ENCODE measurements at places on chromosomes 1 and 21.

DNA sequence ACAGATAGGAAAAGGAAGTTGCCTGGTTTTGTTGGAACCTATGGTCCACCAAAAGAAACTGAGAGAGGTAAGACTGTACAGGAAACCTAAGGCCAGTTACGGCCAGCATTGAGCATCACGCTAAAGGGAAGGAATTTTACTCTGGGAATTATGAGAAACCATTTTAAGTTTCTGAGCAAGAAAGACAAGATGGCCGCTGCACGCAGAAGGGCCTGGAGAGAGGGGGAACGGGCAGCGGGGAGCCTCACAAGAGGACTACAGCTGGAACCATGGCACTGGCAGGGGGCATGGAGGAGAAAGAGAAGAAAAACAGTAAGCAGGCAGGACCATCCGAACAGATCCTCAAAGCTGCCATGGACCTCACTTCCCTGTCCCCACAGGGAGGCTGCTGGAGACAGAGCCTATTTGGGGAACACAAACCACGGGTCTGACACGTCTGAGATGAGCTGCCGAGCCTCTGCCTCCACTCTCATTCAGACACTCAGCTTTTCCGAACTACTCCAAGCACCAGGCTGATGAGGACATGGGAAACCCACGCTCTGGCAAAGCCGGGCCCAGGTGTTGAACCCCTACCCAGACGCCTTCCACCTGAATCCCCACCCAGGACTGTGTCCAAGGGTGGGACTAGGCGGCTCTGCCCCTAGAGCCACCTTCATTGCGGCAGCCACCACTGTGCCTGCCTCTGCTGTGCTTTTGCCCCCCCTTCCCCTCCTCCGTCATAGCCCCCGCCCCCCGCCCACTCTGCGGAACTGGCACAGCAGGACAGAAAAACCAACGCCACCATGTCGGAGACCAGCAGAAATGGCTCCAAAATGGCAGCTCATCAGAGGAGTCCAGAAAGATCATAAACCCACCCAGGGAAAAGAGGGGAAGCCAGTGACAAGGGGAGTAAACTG, 69.0 kb downstream of the CD46 start:
- no peak for DNase-seq

GRCh38 chr21:30305136-30305535, 15.0 kb downstream of the KRTAP26-1 start:
- no peak for DNase-seq

DNA sequence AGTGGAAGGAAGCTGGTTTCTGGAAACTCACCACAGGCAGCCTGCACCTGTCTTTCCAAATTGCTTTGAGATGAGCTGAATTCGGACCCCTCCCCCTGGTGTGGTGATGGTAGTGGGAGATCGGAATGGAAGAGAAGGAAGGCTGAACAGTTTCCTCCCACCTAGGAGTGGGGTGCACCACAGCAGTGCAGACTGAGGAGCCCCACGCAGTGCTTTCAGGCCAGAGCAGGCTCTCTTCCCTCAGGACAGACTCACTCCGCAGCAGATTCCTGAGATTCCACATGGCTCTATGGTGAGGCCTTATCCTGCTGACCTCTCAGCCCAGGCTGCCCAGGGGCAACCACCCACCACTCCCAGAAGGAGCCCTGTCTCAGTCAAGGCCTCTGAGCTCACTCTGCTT, 80.9 kb downstream of the ATP1A1 start:
- DNase-seq = no peak

GRCh38 chr1:117632269-117633067, 26.6 kb downstream of the TENT5C start:
- no peak for DNase-seq

DNA sequence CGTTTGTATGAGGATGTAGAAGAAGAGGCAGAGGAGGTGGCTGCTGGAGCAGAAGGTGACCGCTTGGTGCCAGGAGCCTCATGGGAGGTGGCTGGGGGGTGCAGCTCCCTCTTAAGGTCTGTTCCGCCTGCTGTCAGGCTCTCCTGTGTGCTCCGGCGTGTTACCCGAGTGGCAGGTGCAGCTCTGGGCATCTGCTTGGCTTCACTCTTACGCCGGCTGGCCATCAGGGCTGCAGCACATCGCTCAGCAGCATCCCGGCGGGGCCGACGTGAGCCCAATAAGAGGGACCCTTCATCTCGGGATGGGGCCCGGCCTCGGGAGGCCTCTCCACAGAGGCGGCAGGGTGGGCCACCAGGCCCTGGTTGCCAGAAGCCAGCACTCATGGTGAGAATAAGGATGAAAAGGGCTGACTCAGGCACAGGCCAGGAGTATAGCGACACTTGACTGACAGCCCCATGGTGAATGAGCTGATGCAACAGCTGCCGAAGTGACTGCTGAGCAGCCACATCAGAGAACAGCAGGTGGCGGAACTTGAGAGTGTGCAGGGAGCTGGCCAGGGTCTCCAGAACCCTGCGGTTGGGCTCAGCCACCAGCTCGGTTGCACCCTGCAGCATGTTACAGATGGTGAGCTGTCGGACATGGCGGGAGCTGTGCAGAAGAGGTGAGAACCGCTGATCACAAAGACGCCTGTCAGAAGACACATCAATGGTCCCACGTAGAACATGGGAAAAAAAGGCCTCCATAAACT, 17.5 kb downstream of the LRRC41 start:
- no peak for DNase-seq

DNA sequence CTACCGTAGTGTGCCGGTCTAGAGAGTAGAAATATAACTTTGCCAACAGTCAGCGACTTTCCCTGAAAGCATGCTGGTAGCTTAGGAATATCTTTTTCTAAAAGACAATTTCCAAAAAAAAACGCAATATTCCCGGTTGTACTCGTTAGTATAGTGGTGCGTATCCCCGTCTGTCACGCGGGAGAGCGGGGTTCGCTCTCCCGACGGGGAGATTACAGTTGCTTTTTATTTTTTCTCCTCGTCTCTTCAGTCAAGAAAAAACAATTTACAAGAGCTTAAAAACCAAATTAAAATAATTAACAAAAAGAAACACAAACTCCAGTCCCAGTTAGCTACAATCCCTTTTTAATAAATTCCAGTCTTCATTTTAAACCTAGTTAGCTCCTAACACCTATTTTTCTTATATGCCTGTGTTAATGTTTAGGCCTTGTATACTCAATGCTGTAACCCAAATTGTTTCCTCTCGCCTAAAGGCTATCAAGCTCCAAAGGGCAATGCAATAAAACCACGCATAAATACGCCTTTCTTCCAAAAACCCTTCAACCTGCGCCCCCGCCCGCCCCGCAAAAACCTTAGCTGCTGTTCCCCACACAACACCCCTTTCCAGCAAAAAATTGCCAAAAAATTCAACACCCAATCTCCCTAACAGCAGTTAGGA, 7.8 kb downstream of the HSPA6 start:
- no peak for DNase-seq

- no peak for DNase-seq
Observed at GRCh38 chr1:38365242-38365641, 318.6 kb upstream of the POU3F1 start.

DNA sequence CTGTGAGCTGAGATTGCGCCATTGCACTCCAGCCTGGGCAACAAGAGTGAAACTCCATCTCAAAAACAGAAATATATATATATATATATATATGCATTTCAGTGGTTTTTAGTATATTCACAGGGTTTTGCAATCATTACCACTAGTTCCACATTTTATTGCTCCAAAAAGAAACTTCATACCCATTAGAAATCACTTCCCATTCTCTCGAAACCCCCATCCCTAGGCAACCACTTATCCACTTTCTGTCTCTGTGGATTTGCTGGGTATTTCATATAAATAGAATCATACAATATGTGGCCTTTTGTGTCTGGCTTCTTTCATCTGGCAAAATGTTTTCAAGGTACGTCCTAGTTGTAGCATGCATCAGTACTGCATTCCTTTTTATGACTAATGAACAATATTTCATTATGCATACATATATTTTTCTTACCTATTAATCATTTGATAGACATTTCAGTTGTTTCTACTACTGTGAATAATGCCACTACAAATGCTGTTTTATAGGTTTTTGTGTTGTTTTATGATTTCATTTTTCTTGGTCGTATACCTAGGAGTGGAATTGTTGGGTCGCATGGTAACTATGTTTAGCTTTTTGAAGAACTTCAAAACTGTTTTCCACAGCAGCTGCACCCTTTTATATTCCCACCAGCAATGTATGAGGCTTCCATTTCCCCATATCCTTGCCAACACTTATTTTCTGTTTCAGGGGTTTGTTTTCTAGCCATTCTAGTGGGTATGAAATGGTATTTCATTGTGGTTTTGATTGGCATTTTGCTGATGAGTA, 95.9 kb downstream of the PHTF1 start:
- no peak for DNase-seq

GRCh38 chr1:23098463-23099170, 70.0 kb downstream of the LUZP1 start:
- DNase-seq = no peak

GRCh38 chr21:15152591-15152990, 87.8 kb upstream of the NRIP1 start:
- no peak for DNase-seq

DNA sequence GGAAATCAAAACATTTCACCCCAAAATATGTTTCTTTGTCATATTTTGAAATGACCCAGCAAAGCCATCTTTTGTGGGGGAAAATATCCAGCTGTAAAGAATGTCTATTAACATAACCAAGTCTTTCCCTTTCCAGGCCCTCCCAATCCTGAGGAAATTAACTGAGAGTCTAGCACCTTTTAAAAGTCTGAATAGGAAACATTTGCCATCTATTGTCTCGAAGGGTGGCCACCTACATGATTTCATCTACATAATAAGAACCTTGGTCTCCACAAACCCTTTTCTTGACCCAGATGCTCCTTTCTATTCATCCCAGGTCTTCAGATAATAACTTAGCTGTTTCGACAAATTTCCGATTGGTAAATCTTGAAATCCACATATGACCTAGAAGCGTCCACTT, 5.4 kb upstream of the MT1HL1 start:
- no peak for DNase-seq

- DNase-seq = no peak
Observed at GRCh38 chr1:9278116-9278515, 14.6 kb upstream of the SPSB1 start.

- no peak for DNase-seq
Observed at GRCh38 chr1:18942340-18942739, 14.1 kb downstream of the IFFO2 start.

- no peak for DNase-seq
Observed at GRCh38 chr1:112911506-112912220, 44.3 kb downstream of the SLC16A1 start.

GRCh38 chr1:246790833-246791232, 66.6 kb downstream of the SCCPDH start:
- DNase-seq = no peak

GRCh38 chr1:45863218-45863617, 59.8 kb downstream of the MAST2 start:
- no peak for DNase-seq

- no peak for DNase-seq
Observed at GRCh38 chr1:234322979-234323378, 50.3 kb upstream of the COA6 start.

DNA sequence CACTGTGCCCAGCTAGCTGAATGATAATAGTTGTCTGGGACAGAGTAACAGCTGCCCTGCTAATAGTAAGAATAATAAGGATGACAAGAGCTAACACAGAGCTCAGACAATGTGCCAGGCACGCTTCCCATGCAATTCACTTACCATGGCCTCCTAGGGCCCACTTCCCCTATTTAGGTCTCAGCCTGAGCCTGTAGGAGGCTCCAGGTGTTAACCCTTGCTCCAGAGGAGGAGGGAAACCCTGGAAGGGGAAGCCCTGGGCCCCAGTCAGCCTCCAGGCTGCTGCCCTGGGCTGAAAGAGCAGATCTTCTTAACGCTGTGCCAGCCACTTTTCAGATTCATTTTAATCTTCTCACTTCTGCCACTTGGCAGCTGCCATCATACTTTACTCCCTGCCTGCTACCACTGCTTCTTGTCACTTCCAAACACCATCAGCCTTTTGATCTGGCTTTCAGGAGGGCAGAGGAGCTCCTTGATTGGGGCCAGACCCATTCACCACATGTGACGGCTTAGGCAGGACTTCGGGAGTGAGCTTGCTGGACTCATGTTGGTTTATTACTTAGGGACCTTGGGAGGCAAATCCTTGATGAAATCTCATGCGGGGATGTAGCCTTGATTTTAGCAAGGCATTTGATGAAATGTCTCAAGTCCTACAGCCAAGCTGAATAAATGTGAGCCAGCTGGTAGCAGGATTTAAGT, 66.7 kb upstream of the PARP1 start:
- no peak for DNase-seq

DNA sequence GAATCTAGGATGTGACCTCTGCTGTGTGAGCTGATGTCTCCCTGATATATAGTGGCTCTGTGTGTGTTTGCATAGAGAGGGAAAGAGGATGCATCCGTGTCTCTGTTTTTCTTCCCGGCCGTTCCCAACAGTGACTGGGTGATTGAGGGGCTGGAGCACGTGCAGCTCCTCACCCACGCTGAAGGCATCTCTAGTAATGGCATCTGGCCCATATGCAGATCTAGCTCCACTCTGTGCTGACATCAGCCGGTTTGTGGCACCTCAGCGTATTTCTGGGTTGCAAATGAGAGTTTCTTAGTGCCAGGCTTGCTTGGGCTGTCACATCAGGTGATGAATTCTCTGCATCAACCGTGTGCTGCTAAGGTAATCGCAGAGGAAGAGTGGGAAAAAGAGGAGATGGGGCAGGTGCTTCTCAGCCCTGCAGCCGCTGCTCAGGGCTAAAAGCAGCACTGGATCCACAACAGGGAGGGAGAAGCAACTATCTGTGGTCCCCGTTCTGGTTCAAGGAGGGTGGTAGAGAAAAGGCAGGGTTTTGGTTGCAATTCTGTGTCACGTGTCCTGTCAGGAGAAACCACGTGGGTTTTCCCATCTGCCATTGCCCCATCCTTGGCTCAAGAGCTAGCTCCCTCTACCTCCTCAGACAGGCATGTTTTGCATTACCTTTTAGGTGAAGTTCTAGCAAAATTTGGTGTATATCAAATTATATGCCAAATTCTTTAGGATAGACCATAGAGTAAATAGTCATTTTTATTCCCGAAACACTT, 282.9 kb downstream of the PBX1 start:
- no peak for DNase-seq

DNA sequence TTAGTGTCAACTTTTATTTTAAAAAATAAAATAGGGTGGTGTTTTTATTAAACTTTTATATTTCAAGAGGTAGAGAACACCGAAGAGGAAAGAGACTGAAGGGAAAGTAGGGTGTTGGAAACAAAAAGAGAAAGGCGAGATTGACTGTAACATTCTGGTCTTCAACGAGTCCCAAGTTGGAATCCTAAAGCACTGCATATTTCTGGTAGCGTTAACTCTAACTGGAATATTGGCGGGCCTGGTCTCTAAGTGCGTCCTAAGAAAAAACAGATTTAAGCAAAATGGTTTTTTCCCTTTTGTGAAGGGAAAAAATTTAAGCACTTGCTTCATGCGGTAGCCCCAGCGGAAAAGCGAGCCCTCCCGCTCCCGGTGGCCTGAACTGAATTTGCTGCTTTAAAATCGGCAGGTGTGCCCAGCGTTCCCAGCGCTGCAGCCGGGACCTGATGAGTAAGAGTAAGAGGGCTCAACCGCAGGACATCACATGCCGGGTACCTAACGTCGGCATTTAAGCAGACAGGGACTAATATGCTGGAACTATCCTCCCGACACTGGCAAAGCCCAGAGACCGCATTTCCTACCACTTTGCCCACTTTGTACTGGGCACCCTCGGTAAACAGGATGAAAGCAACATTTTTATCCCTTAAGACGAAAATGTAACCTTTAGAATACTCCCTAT, 30.5 kb upstream of the NFIA start:
- DNase-seq = no peak
